ENCODE measurements at places on chromosomes 13 and 19.

DNA sequence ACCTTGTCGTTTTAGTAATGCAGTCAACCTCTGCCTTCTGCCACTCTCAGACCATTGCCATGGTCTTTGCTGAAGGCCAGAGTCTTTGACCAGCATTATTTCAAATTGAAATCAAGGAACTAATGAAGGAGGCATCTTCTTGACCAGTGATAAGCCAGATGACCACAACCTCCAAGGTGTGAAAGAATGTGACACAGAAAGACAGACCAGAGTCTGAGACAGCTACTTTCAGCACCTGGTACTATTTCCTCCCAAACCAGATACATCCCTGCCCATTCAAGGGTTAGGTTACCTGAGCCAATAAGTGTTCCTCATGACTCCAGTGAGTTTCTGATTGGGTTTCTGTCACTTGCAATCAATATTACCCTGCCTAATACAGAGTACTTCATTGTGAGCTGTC is 20.3 kb upstream of the RNASEH2B start:
- no peak for DNase-seq

DNA sequence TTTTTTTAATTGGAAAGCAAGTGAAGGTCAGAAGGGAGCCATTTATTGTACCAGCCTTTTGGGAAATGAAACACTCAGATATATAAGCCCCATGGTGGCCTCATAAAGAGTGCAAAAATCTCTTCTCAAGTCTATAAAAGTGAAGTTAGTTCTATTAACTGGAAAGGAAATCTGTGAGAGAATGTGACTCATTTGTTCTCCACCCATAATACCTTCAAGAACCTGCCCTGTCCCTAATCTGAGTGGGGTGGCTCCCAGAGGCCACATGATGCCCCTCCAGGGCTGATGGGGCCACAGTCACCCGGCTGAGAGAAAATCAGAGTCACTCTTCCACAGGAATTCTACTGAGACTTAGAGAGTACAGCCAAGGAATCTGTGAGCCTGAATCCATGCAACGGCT is 65.8 kb upstream of the SERP2 start:
- no peak for DNase-seq

DNA sequence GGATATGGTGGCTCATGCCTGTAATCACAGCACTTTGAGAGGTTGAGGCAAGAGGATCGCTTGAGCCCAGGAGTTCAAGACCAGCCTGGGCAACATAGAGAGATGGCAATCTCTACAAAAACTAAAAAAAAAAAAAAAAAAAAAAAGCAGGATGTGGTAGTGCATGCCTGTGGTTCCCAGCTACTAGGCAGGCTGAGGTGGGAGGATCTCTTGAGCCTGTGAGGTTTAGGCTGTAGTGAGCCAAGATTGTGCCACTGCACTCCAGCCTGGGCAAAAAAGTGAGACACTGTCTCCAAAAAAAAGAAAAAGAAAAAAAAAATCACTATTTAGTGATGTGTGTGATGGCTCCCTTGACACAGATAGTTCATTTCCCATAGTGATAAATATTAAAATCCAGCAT is 365.0 kb upstream of the NBEA start:
- no peak for DNase-seq

- DNase-seq, result peak; percentile 61
These were observed 3.2 kb downstream of the STX10 start for GRCh38 chr19:13146763-13147563.

DNA sequence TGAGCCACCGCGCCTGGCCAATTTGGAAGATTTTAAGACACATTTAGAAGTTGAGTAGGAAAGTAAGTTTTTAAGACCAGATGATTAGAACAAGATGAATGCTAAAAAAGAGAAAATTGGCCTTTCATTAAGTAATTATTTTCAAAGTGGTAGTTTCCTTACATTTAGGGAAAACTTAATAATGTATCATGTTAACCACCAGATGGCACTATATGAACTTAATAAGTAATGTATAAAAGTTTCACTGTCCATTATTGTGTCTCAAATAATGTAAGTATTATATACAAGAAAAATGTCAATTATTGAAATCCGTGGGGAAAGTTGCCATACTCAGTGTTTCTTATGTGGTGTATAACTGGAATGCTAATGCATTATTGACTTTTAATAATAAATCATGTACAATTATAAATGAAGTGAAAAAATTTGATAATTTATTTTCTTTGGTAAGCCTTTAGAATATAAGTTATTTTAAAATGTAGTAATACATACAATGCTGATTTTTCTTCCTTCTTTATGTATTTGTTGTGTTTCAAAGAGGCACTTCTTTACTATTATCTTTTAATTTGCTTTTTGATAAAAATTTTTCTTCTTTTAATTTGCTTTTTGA is 29.2 kb downstream of the COG6 start:
- DNase-seq, result peak; percentile 62

DNA sequence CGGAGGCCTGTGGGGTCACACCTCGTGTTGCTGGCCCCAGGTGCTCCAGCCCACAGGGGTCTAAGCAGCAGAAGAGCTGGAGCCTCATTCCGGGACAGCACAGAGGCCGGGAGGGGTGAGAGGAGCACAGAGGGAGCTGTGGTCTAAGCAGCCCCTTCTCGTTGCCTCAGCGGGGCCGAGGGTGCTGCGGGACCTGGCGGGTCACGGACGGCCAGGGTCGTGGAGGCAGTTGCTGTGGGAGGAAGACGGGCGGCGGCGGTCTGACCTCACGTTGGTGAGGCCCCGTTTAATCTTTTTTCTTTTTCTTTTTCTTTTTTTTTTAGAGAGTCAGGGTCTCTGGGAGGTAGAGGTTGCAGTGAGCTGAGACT is 21.7 kb downstream of the PIAS4 start:
- DNase-seq, result no peak

DNA sequence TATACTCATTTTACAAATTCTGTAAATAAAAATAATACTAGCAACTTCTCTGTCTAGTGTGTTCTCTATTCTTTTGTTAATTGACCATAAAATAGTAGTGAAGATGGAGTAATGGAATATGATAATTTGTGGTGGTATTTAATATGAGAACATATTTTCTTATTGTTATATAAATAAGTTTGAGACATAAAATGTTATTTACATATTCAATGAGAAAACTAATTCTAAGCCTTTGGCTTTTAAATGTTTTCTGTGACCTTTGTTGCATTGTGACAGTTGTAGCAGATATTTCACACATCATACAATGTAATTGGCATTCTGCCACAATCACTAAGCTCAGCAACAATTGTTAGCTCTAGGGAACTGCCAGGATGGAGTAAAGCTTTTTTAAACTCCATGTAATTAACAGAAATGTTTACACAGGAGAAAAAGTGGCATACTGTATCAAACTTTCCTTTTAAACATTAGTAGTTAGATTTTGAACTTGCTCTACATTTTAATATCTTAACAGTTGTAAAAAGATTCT is 562.1 kb upstream of the PCDH9 start:
- DNase-seq, result no peak

GRCh38 chr13:98648686-98649085 is 71.8 kb upstream of the STK24 start:
- DNase-seq, result no peak

- DNase-seq, result no peak
These were observed 173.9 kb upstream of the SERP2 start for GRCh38 chr13:44199627-44200207.

GRCh38 chr19:6213696-6214641 is 65.8 kb downstream of the MLLT1 start:
- DNase-seq, result no peak

DNA sequence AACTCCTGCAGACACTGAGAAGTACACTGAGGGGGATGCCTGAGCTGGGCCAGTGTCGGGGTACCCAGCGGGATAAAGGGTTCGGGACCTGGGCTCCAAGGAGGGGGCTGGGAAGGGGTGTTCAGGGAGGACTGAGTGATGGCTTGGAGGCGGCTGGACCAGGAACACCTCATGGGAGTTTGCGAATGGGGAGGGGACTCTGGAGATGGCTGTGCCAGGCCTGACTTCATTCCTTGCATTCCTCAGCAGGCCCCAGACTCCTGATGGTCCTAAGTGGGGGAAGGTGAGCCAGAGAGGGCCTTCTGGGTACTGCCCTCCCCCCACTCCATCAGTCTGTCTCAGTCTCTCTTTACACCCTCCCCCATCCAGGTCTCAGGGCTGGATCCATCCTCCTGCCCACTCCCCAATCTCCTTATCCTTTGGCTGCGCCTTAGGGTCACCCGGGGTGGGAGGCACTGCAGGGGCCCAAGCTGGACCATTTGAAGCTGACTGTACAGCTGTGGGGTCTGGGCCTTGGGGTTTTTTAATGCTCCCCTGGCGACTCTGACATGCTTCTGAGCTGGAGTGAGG is 13.8 kb downstream of the PAK4 start:
- peak; percentile 18 for DNase-seq

DNA sequence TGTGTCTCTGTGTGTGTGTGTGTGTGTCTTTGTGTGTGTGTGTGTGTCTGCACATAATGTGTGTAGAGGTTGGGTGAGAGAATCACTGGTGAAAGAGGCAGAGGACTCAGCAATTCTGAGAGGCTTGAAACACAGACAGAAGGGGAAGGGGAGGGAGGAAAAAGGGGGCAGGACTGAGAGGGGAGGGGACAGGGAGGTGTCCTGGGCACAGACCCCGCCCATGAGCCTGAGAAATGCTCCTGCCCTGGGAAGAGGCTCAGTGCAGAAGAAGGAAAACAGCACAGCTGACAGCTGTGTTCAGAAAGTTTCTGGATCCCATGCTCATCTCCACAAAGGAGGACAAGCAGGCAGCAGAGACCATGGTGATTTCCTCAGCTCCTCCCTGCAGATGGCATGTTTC is 59.1 kb upstream of the CEACAM8 start:
- no peak for DNase-seq

DNA sequence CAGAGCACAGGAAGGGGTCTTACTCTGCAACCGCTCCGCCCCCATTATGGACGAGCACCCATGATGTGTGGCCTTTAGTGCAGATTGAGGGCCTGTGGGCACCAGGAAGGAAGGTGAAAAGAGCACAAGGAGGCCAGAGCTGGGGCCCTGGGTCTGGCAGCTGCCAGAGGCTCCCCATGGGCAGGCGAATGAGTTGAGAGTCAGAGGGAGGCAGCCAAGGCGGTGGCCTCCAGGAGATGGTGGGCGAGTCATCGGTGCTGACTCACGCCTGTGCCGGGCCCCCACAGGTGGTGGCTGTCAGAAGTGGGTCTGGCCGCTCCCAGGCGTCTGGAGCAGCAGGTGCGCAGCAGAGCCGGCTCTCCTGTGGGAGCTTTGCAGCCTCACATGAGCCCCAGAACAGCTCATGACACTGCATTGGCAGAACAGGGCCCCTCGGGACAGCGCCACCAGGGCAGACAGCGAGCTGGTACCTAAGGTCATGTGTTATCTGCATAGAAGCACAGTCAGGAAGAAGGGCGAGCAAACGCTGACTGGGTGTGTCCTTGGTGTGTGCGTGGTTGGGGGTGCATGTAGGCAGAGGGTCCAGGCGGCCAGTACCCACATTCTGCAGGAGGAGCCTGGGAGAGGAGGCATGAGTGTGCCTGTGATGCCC is 68.8 kb downstream of the CHST8 start:
- no peak for DNase-seq

All from cardiac muscle cell (in vitro differentiated cells and primary cell).